ENCODE measurements at places on chromosomes 12 and 14.

DNA sequence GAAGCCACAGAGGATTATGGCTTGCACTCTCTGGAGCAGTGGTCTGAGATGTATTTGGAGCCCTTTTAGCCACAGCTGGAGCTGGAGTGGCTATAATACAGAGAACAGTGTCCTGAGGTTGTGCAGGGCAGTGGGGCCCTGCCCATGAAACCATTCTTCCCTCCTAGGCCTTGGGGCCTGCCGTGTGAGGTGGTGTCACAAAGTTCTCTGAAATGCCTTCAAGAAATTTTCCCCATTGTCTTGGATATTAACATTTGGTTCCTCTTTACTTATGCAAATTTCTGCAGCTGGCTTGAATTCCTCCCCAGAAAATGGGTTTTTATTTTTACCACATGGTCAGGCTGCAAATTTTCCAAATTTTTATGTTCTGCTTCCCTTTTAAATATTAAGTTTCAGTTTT lies 79.3 kb downstream of the UNC79 start:
- DNase-seq = no peak

- DNase-seq = no peak
Measured at GRCh38 chr14:94636744-94637412, 24.7 kb downstream of the SERPINA3 start.

DNA sequence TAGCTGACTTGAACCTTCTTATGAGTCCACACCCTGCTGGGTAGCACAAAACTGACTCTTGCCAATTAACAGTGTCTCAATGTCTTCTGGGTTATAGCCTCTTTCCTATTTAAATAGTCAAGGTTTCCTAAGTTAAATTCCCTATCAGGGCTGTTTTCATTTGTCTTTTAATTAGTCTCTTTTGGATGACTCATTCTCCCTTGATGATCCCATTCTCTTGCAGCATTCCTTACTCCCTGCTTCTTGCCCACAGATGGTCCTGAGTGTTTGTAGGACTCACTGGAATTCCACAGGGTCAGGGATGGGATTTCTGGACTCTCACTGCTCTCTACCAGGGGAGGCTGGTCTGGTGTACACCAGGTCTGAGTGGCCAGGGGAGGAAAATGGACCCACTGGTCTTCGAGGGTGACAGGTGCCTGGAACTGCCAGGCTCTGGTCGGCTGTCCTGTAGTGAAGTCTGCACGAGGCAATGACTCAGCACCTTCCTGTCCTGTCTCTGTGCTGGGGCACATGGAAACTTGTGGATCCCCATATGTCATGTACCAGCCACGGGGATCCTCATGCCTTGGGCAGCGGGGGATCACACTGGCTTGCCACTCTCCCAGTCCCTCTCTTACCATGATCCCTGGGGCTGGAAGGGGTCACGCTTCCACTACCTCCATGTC lies 236.5 kb upstream of the PELI2 start:
- no peak for DNase-seq

GRCh38 chr14:65054471-65055085 lies 47.7 kb downstream of the MAX start:
- DNase-seq = no peak

DNA sequence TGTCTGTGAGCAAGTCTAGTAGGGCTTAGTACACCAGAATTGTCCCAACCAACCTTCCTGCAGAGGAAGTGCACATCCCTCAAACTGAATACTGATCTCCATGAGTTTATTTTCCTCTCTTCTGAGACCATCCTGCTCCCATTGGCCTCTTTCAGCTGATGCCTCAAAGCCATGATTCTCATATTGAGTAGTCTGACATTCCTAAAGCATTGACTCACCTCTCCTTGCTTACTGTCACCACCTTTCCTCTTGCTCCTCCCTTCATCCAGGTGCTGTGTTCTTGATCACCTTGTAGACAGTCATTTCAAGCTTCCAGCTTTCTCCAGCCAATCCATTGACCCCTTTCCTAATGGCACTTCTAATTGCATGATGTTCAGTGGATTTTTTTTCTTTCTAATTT lies 583.7 kb upstream of the USP15 start:
- DNase-seq = no peak

DNA sequence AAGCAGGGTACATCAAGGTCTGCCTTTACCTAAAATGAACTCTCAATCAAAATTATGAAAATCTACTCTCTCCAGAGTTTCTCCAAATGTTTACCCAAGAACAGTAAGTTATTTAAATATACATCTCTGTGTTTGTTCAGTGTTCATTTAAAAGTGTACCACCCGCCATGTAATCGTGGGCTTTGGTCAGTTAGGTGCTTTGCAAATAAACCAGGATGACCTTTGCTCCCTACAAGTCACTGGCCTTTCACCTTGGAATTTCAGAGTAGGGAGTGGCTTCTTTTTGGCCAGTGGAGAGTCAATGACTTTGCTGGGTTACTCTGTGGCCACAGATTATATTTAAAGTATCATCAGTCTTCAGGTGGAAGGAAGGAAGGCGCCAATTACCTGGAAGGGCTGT lies 74.6 kb upstream of the PTPRB start:
- DNase-seq = no peak

DNA sequence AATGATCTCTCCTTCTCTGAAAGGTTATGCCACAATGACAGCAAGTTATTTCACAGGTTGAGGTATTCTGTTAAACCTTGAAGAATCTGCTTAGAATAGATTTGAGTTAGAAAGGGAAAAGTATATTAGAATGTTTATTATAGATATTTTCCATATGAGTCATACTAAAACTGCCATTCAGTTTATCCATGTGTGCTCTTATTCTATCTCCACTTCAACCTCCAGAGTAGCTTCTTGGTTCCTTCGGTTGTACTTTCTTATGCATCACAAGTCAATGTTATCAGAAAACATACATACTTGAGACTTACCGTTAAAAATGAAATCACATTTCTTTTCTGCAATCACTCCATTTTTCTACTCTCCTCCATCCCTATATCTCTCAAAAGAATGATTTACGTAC lies 197.7 kb downstream of the BCAT1 start:
- no peak for DNase-seq

DNA sequence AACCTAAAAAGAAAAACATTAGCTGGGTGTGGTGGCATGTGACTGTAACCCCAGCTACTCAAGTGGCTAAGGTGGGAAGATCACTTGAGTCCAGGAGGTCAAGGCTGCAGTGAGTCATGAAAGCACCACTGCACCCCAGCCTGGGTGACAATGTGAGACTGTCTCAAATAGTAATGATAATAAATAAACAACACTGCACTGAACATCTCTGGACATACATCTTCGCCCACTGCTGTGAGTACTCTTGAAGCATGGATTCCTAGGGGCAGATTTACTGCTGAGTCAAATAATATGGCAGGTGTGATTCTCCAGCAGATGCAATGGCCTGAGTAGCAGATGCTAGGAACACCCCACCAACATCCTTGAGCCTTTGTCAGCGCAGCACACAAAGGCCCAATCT lies 23.6 kb downstream of the ABCB9 start:
- no peak for DNase-seq

All from COLO829 (cell line).